Iris pigment epithelial cell (primary cell): ENCODE measurements at places on chromosomes 6 and 20.

DNA sequence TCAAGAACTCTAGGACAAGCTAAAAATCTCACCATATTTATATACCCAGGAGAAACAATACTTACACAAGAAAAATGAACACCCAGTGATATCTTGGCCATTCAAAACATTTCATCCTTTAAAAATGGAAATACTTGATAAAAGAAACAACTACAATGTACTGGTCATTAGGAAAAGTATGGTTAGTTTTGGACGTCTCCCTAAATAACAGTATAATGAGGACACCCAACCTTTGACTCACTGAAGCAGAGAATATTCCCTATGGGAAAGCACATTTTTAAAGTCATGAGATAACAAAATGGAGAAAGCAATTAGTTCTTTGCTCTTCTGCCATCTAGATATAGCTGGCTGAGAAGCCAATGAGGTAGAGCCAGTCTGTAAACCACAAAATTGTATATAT lies 164.4 kb downstream of the TBX18 start:
- no peak for DNase-seq

DNA sequence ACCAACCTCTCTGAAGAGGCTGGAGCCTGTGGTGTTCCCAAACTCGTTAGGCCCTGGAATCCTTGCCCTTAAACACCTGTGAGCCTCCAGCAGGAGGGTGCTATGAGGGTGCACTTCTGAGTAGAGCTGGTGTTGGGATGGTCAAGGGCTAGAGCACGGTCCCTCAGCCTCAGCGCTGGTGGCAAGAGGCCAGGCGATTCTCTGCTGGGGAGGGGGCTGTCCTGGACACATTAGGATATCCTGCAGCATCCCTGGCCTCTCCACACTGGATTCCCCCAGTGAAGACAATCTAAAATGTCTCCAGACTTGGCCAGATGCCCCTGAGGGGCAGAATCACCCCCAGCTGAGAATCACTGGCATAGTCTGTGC lies 157.8 kb downstream of the SYCP2 start:
- DNase-seq: no peak

DNA sequence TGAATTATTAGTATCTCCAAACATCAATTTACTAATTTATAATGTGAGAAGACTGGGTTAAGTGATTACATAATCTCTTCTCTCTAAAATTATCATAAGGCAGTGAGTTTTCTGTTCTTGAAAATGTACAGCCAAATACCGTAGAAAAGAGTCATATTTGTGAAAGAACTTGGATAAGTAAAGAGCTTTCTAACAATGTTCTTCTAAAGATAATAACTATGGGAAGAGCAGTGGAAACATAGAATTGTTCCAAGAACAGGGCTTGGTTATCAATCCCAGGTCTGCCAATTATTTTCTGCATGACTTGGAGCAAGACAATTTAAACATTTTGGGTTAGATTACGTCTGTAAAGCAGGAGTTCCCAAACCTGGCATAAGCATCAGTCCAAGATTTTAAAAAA lies 198.1 kb upstream of the SGK1 start:
- no peak for DNase-seq

GRCh38 chr20:2108987-2109386 lies 7.4 kb downstream of the STK35 start:
- peak; percentile 86 for DNase-seq

DNA sequence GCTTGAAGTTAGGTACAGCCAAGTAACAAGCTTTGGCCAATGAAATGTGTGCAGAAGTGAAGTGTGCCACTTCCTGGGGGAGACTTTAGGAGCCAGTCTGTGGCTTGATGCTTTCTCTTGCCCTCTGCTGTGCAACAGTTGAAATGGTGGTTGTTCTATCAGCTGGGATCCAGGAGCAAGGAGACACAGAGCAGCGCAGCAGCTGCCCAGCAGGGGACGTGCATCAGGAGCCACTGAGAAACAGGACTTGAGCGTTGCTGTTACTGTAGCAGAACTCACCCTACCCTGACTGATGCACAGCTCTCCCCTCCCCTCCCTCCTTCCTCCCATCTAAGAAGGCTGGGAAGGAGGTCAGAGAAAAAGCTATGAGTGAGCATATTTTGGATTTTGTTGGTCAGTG lies 18.9 kb upstream of the CCN5 start:
- no peak for DNase-seq

DNA sequence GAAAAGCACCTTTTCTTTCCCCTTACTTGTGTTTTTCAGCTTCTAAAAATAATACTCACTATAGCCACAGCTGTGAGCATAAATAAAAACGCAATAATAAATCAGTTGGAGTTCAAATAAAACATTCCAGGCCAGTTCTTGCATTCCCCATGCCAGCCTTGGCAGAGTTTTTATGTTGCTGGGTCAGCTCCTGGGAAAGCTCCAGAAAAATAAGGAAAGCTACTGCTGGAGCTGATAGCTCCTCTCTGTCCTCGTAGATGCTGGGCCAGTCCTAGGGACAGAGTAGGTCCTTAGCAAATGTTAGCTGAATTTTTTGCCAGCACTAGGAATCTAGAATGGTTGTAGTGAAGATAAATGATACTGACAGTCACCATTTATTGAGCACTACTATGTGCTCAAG lies 389.0 kb upstream of the SYNCRIP start:
- no peak for DNase-seq

DNA sequence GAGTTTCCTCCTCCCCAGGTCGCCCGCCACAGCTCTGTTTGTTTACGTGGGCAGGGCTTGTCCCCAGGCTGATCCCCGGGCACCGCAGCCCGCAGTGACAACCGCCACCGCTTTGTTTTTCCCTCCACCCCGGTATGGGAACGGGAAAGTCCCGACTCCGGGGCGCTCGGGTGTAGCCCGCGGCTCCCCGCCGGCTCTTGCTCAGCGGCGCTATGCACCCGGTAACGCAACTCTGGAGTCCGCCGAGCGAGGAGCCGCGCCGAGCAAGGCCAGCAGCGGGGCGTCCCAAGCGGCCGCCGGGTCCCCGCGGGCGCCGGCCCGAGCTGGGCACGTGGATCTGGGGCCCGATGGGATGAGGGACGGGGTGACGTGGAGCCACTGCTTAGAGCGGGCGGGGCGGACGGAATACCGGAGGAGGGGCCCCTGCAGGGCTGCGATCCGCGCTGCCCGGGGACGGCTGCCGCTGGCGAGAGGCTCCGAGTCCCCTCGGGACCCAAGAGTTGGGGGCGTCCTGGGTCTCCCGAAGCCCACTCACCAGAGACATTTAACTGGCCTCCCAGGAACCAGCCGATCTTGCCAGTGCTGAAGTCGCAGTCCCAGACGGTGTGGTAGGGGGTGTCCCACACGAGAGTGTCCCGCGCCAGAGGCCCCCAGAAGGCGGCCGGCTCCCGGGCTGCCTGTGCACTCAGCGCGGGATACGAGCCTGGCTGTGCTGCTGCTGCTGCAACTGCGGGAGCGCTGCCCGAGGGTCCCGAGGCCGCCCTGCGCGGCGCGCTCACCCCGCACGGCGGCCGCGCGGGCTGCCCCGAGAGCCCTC lies 497 bp downstream of the ACSS1 start:
- peak; percentile 64 for DNase-seq

- no peak for DNase-seq
Observed at GRCh38 chr6:38996676-38997075, 51.9 kb upstream of the GLP1R start.

- no peak for DNase-seq
Observed at GRCh38 chr6:74550821-74551220, 655.0 kb downstream of the COL12A1 start.

GRCh38 chr6:13668291-13668928 lies 43.2 kb downstream of the RANBP9 start:
- DNase-seq: peak; percentile 18

DNA sequence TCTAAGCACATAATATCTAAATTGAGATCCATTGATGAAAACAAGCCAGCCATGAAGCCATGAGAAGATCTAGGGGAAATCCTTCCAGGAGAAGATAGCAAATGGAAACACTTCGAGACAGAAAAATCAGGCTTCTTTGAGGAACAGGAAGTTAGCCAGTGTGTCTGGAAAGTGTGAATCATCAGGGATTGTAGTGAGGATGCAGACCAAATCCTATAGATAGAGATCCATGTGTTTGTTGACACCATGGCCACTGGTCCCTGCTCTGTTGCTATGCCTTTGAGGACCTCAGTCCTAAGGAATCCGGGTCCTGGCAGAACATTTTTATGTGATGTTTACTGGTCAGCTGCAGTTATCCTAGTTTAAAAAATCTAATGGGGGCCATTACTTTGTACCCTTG lies 6.6 kb upstream of the ELOVL2 start:
- DNase-seq: peak; percentile 63

DNA sequence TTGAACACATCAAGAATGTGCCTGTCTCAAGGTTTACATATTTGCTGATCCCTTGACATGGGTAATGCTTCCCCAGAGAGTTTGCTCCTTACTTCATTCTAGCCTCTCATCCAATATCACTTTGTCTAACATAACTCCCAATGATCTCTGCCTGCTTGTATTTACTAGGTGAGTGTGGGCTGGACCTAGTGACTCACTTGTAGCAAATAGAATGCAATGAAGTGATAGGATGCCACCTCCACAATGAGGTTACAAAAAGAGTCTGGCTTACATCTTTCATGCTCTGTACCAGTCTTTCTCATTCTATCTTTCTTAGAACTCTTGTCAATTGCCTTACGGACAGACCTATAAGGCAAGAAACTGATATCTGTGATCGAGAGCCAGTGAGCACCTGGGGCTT lies 44.9 kb upstream of the TMEM200A start:
- no peak for DNase-seq

DNA sequence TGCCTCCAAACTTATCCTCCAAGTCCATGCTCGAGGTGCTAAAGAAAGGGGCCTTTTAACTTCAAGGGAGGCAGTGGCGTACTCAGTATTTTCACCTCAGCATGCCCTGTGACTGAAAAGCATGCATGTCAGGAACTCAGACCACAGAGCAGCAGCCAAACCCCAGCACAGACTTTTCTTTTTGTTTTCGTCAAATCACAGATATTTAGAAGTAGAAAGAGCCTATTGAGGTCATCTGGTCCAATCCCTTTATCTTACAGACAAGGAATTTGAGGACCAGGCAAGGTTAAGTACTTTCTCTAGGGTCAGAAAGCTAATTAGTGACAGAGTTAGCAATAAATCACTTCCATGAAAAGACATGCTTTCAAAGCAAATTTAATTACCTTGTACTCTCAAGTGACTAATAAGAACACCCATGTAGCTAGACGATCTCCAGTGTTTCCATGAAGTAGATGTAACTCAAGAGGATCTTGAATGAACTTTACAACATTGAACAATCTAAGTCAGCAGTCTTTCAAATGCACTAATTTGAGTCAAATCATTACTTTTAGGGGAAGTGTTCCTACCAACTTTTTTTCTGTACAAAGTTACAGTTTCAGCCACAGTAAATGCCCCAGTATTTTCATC lies 35.9 kb downstream of the MOXD1 start:
- peak; percentile 23 for DNase-seq
